Stimulated activated CD8-positive, alpha-beta memory T cell treated with anti-CD3 and anti-CD28 coated beads, Interleukin-2, amount 100 ng/mL, for 48 hours (primary cell): ENCODE measurements at places on chromosomes 5 and 9.

DNA sequence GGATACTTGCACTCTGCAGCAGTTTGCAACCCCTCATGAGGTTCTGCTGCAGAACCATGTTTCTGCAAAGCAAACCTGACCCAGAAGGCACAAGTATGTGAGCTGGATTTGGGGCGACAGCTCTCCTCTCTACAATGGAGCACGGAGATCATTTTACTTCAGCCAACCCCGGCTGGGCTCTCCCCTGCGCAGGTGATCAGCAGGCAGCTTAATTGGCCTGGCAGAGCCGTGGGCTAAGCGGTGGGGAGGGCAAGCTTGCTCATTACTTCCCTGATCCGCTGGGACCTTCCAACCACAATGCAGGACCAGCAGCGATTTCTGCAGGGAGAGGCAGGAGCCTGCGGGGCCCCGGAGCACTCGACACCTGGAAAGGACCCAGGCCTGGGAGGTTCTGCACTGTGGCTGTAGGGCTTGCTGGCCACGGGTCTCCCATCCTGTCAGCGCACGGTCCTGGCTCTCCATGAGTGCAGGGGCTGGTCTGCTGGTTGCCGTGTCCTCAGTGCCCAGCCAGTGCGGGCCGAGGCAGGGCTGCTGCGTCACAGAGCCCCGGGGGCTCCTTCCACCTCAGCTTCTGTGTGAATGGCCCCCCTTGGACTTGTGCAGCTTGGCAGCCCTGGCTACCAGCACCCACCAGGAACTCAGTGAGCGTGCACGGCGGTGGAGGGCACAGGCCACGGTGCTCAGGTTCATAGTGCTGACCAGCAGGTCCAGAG is 51.8 kb upstream of the RAPGEF1 start:
- no peak for DNase-seq

GRCh38 chr9:16092142-16093091 is 539.6 kb downstream of the CCDC171 start:
- no peak for DNase-seq

- DNase-seq: no peak
These were observed 165.3 kb downstream of the KDM4C start for GRCh38 chr9:6923086-6923485.

GRCh38 chr9:129178568-129179382 is 714 bp upstream of the IER5L start:
- DNase-seq: no peak

DNA sequence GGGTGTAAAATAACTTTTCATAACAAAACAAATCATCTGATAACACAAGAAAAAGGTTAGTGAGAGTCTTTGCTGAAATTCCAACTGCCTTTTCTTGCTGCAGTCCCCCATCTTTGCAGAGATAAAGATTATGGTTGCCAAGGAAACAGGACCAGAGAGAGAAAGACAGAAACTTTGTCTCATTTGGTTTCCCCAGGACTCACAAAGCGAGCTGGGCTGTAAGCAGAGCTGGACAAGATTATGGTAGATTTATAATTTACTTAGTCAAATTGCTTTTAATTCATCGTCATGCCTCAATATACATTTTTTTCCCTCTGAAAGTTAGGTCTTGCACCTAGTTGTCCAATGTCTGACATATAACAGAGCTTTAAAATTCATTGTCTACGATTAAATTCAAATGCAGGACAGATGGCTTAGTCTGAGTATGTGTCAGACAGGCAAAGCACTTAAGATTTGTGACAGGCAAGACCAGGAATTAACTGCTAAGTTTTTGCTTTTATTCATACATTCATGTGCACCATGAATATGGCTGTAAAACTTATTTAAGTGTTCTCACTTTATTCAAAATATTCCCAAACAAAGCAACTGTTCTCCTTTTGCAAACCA is 17.4 kb downstream of the ENC1 start:
- DNase-seq: no peak

DNA sequence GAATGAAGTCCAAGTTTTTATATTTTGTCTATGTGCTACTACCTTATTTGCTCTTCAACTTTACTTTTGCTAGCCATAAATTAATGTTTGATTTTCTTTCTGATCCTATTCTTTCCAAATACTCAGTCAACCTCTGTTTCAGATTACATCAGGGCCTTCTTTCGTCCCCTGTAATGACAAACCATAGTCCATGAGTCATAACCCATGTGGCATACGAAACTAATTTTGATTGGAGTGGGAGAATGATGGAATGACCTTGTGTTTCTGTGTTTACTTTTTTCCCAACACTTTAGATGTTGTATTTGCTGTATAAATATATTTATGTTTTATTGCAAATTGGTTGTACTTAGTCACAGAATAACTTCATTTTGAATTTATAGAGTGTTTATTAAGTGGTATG is 1043.1 kb downstream of the DTWD2 start:
- DNase-seq: no peak

- DNase-seq: no peak
These were observed 62.0 kb downstream of the SUSD1 start for GRCh38 chr9:112112941-112113681.

- no peak for DNase-seq
These were observed 39.3 kb downstream of the SECISBP2 start for GRCh38 chr9:89357331-89358197.

DNA sequence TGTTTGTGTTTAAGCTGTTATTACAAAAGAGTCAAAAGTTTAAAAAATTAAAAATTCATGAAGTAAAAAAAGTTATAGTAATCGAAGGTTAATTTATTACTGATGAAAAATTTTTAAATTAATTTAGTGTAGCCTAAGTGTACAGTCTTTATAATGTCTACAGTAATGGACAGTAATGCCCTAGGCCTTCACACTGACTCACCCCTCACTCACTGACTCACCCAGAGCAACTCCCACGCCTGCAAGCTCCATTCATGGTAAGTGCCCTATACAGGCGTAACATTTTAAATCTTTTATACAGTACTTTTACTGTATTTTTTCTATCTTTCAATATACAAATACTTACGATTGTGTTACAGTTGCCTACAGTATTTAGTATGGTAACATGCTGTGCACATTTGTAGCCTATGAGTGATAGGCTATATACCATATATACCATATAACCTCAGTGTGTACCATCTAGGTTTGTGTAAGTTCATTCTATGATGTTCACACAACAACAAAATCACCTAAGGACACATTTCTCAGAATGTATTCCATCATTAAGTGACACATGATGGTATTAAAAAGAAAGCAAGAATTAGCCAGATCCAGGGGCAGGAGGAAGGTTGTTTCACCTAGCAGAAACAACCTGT is 40.1 kb downstream of the DCAF10 start:
- no peak for DNase-seq
